IPS-NIHi11 (cell line): ENCODE measurements at places on chromosomes 13 and 19.

- no peak for DNase-seq
These were observed 3.3 kb upstream of the NUDT19 start for GRCh38 chr19:32688311-32688710.

DNA sequence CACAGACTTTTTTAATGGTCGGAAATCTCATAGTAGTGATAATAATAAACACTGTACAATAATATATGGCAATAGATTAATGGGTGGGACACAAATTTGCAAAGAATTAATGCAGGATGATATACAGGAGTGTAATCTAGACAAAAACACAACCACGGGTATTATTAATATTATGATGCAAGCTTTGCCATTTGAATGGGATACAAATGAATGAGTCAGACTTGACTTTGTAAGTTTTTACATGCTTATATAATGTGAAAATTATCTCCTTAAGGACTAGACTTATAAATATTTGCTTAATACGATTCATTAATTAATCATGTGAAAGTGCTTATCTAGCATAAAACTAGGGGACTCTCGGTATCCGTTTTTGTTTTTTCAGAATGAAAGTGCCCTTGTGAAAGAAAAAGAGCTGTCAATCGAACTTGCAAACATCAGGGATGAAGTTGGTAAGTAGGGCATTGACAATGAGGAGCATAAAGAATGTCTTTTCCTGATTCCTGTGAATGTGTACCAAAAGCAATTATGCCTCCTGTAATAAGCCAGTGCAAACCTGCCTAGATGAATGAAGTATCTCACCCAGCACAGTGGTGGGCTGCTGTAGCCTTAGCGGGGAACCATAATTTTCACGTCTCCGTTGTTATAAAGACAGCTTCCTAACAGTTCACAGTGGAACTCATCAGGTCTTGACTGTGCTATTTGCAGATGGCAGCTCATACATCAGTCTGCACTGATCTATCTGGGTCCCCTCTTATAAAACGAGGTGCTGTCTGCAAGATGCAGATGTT, 155.7 kb downstream of the SLC7A1 start:
- DNase-seq: no peak

DNA sequence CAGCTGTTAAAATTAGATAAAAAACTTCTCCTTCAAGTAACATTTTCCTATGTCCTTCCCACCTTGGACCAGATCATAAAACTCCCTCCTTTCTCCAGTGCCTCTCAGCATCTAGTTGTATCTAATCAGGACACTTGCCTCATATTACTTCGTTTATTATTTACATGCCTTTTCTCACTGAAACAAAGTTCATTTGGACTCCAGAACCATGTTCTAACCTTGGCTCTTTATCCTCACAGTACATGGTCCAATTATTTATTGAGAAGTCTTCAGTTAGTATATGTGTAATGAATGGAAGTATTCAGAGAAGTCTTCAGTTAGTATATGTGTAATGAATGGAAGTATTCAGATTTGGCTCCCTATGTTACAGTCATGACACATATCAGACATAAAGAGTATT, 342.7 kb downstream of the OXGR1 start:
- DNase-seq: no peak

DNA sequence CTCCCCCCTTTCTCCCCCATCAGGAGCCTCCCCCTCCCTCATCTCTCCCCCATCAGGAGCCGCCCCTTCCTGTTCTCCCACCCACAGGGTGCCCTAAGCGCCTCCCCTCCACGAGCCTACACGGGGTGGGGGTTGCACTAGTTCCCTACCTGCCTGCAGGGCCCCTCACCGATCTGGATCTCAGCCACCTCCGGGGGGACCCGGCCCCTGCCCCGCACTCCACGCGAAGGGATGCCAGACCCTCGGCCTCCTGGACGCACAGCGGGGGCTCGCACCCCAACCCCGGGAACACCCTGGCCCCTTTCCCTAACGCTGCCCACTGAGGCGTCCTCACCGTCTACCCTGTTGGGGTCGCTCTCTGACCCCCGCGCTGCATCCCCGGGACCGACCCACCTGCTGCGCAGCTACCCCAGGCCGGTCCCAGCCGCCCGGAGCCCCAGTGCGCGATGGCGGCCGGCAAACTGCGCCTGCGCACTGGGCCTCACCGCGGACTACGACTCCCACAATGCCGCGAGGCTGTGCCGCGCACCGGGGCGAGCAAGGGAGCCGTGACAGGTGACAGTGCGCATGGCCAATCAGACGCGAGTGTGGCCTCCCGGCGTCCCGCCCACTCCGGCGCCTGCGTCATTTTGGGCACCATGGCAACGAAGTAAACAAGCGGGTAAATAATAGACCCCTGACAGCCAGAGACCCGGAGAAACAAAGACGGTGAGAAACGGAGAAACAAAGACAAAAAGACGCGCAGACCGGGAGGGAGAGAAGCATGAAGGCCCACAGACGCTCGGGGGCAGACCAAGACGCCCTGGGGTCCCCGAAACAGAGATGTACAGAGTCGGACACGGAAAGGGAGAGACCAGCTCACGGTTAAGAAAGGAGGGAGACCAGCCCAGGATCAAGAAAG, at the start of gene ZSCAN18:
Gene ZSCAN18, minus strand, starts transcription at position 451 of the 901 bp plus-strand sequence. CDS start 7,964 bp downstream, outside the sequence.
- peak; percentile 100 for DNase-seq

DNA sequence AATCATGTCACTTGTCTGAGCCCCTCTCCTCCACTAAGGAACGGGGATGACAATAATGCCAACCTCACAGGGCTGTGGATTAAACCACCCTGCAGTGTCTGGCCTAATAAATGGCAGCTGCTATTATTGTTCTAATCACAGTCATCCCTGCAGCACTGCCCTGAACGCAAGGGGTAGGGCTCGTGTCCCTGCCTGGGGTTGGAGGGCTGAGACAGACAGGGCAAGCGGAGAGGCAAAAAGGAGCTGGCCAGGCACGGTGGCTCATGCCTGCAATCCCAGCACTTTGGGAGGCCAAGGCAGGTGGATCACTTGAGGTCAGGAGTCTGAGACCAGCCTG, 10.2 kb upstream of the KPTN start:
- DNase-seq: no peak

- DNase-seq: peak; percentile 94
These were observed 5.4 kb downstream of the TMEM150B start for GRCh38 chr19:55319785-55320184.

- DNase-seq: no peak
These were observed 29.0 kb downstream of the RANBP3 start for GRCh38 chr19:5948752-5949564.

DNA sequence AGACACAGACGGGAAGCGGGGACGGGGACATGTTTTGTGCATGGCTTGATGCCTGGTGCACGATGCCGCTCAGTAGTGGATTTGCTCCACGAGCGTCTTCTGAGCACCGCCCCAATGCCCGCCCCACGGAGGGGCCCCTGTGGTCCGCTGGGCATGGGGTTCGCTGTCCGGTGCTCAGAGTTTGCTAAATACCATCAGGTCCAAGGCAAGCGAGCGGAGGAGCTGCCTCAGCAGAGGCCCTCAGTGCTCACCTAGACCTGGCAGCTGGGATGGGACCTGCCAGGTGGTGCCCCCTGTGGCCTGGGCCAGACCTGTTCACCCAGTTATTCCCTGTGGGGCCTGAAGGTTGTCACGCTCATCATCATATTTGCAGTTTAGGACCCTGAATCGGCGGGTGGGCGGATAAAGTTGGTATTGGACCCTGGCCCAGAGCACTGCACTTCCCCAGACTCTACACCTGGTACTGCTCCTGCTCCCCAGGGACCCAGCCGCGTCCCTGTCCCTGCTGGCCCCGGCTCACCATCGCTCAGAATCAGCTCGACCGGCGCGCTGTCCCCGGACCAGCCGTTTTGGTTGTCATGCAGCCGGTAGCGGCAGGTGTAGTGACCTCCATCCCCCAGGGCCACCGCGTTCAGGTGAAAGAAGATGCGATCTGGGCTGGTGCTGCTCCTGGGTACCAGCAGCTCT, 2.3 kb downstream of the A1BG start:
- no peak for DNase-seq
